ENCODE measurements at places on chromosomes 2 and 18.

GRCh38 chr2:186949726-186950256 lies 100.8 kb upstream of the ZSWIM2 start:
- DNase-seq: no peak

- no peak for DNase-seq
These were observed 304.5 kb downstream of the ZNF521 start for GRCh38 chr18:25047421-25047820.

DNA sequence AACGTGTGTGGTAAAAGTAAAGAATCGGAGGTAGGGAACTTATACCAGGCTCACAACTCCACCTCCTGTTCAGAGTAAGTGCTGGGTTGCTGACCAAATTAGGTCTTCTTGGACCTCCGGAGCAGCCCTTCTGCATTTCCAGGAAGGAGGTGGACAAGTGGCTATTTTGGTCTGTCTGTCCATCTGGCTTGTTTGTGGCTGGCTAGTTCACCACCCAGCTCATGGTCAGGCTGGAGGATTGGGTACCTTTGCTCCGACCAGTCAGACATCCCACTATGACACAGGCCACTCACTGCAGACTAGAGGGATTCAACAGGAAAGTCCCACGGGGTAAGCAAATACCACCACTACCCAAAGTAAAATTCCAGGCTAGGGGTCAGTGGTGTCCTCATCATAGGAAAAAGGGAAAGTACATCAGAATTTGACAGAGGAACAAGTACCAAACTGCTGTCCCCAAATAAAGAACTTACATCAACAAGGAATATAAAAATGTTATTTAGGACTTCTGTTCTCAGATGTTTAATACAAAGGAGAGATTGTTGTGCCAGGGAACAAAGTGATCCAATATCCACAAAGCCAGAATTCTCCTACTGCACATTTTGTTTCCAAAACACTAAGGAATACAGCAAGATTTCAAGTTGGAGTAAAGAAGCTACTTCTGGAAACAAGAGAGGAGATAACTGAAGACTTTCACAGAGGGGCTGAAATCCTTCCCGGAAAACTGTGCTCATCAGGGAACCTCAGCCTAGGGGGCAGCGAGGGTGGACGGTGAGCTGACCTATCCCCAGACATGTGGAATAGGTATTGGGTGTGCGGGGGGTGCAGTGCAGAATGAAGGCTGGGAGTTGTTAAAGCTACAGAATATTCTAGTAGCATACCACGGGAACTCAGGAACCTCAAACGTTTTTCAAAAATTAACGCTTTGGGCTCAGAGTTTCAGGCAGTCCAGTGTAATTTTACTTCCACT lies 56.9 kb downstream of the BCL2 start:
- DNase-seq: no peak

- no peak for DNase-seq
These were observed 267.0 kb downstream of the MREG start for GRCh38 chr2:215746226-215746886.

- no peak for DNase-seq
These were observed 366.5 kb downstream of the DSC3 start for GRCh38 chr18:30676053-30676480.

DNA sequence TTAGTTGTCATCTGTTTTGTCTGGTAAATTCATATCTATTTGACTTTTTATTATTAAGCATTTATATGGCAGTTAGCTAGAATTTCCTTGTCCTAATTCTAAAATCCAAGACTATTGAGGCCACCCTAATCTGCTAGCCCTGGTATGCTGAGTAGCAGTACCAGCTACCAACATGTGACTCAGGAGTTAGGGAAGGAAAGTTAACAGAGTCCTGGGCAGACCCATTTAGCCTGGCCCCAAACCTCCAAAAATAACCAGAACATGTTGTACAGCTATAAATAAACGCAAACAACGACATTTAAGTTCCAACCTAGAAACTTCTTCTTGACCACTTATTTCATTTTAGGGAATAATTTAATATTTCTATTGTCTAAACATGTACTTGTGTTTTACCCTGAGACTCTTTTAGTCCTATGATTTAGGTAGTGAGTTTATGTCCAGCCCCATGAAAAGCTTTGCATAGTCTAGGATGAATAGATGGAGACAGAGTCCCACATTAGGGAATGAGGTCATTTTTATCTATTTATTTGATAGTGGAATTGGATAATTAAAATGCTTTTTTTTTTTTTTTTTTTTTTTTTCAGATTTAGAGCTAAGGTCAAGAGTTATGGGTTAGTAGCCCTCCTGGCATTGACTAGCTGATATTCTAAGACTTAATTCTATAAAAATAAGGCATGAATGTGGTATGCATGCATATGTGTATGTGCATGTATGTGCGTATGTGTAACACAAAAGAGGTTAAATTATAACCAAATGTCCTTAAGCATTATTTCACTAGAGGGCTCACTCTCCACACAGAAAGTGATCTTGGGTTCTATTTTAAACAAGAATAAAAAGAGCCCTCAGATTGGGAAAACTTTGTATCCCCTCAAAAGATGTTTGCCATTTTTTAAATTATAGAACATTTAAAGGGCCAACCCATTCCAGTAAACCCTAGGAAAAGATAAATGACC lies 160.1 kb upstream of the MAPRE2 start:
- no peak for DNase-seq

DNA sequence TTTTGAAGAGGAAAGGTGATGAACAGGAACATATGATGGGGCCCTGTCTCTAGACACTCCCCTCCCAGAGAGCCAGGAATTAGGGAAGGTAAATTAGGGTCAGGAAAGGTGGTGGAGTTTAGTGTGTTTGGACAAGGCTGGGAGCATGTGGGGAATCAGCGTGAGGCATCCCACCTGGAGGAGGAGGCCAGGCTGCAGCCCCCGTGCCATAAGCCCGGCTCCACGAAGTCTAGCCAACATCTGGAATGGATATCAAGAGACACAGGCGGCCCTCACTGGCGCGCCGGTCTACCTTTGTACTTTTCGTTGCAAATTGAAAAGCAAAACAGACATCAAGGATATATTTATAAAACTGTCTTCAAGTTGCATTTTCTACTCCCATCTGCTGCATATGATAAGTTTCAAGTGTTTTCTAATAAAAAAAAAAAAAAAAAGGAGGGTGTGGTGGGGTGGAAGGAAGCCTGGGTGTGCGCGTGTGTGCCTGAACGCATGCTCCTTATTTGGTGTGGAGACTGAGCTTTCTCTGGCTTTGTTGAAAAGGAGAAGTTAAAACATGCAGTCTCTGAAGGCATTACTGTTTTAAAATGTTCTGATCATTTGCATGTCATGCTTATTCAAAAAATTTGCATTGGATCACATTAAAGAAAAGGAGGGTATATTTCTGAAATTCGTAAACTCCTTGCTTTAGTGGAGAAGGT lies 546.7 kb upstream of the ID2 start:
- no peak for DNase-seq

DNA sequence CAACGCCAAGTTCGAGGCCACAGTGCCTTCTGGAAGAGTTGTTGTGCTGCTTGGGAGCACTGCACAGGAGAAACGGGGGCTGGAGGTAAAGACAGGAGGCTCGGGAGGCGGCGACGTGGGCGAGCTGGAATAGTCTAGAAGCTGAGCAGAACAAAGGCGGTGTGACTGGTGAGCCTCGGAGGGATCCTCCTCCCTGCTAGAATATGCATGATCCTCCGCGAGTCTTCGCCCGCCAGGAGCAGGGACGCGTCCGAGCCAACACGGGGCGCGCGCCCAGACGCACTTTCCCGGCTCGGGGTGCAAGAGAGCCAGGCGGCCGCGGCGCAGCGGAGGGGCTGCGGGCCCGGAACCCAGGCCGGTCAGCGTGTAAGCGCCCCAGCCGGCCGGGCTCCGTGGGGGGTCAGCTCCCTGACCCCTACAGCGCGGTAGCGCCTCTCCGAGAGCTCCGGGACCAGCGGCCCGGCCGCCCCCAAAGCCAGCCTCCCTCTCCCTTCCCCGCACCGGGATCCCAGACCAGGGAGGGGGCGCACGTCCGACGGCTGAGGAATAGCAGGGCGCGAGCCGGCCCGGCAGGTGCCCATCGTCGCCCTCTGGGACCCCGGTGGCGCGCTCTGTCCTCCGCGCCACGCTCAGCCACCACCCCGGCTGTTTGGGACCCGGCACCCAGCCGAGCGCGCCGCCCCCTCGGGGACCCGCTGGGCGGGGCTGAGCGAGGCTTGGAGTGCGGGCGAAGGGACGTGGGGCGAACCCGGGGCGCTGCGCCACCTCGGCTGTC lies 62.5 kb downstream of the GNAL start:
- DNase-seq: no peak

- no peak for DNase-seq
These were observed 55.2 kb downstream of the MBP start for GRCh38 chr18:77077401-77077800.

- no peak for DNase-seq
These were observed 41.4 kb upstream of the NABP1 start for GRCh38 chr2:191636586-191636985.

- DNase-seq: no peak
These were observed 40.1 kb upstream of the TAF1B start for GRCh38 chr2:9803023-9803805.

DNA sequence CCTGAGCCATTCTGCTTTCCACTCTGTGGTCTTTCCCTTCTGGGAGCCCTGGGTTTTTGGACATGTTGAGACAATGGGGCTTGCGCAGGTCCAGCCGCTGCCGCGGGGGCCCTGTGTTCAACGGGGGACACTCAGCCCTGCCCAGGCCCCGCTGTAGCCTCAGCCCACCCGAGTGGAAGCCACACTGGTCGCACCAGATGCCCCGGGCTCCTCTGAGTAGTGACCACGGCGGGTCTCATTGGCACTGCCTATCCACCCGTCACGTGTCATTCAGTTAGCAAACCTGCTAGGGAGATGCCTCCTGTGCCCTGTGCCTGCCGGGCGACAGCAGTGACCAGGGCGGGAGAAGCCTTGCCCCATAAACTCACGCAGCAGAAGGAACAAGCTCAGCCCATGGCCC lies 19.1 kb downstream of the D2HGDH start:
- no peak for DNase-seq

GRCh38 chr2:100242891-100243619 lies 79.2 kb downstream of the LONRF2 start:
- DNase-seq: no peak
